ENCODE measurements at places on chromosomes 7 and 10. TPM values are rescaled to one million over a fixed set of nuclear protein-coding genes. Genes with fewer than 3 reads are reported as not detected.

PGAM1 gene
- 50.7 TPM for total RNA-seq

SEMA4G gene
- 1.1 TPM for total RNA-seq

DNA sequence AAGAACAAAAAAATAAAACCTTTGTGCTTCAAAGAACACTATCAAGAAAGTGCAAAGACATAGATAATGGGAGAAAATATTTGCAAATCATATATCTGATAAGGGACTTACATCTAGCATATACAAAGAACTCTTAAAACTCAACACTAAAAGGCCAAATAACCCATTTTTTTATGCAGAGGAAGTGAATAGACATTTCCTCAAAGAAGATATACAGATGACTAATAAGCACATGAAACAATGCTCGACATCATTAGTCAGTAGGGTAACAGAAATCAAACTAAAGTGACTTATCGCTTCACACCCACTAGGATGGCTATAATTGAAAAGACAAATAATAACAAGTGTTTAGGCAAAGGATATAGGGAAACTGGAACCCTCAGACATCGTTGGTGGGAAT is 78.0 kb downstream of the MALSU1 start:
- no peak for DNase-seq

GRCh38 chr7:157711353-157711888 is 374.6 kb downstream of the DNAJB6 start:
- DNase-seq = no peak

GRCh38 chr7:6290319-6290741 is 17.9 kb upstream of the CYTH3 start:
- no peak for DNase-seq

GRCh38 chr10:131453721-131454634 is 142.5 kb upstream of the TCERG1L start:
- DNase-seq = peak; percentile 55

DNA sequence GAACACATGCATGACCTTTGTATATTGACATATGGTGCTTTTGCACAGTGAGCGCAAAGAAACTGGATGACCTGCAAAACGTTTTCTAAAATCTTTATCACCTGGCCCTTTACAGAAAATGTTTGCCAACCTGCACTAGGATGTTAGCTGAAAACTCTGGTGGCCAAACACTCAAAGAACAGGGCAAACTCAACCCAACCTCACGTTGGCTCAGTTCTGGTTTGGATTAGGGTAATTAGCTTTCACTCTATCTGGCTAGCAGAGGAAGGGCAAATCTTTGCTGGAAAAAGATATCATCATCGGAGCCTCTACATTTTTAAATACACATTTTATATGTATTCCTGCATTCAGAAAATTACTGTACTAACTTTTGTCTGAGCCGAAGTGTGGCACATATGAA is 688.9 kb downstream of the PHTF2 start:
- no peak for DNase-seq

- DNase-seq = no peak
Measured at GRCh38 chr7:98394377-98394836, 6.5 kb downstream of the BAIAP2L1 start.

GRCh38 chr10:119358152-119358512 is 150.8 kb downstream of the GRK5 start:
- DNase-seq = no peak

DNA sequence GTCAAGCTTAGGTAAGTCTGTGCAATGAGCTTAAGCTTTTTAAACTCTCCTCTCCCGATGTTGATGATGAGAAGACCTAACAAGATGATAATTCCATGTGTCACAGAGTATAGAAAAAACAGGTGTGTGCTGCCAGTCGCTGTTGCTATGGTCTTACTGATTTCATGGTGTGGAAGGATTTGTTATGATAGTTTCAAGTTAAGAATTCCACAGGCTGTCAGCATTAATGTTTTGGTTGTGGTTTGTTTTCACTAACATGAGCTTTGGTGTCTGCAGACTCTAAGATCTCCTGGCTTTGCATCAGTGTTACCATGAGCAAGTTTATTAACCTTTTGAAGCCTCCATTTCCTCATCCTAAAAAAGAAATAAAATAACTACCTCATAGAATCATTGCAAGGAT is 123.7 kb downstream of the NSUN6 start:
- DNase-seq = no peak

- no peak for DNase-seq
Measured at GRCh38 chr7:127922656-127923055, 108.6 kb downstream of the LRRC4 start.

GRCh38 chr7:92485267-92485892 is 7.6 kb upstream of the ERVW-1 start:
- DNase-seq = no peak

Data from CD4-positive, alpha-beta T cell (primary cell).